ENCODE measurements at places on chromosomes 13 and 19.

- no peak for DNase-seq
Measured at GRCh38 chr19:17149393-17150135, 65.6 kb upstream of the USE1 start.

DNA sequence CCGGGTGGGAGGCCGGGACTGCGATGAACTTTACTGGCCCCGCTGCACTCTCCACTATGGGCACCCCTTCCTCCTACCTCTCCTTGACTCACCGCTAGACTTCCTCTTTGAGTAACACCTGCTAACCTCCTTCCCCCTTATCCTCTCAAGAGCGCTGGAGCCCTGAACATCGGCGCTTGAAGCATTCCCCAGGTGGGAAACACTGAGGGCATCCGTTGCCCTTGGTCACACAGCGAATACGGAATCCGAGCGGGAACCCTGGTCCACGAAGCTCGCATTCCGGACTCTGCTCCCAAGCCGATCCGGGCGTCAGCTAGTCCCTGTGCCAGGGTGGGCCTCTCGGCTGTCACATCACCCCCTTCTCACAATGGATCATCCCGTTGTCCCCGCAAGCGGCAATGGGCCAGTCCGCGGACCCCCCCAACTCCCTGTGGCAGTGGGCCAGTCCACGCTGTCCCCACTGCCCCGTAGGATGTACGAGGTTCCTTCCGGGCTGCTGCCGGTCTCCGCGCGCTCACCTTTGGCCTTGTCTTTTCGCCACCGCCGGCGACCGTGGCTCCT is 4.2 kb downstream of the LIPE start:
- DNase-seq: no peak

DNA sequence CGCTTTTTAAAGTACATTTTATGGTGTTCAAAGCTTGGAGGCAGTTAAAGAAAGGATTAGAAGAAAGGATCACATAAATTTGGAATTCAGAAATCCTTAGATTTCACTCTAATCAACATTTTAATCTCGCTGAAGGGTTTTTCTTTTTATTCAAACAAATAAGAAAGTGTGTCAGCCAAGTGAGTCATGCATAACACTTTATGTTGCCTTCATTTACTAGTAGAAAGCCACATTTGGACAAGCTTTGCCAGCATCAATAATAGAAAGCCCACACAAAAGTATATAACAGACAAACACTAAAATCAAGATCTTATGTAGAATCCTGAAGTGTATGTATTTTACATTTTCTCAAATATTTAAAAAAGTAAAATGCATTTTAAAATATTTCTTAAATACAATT is 154.9 kb upstream of the TRPC4 start:
- DNase-seq: no peak

DNA sequence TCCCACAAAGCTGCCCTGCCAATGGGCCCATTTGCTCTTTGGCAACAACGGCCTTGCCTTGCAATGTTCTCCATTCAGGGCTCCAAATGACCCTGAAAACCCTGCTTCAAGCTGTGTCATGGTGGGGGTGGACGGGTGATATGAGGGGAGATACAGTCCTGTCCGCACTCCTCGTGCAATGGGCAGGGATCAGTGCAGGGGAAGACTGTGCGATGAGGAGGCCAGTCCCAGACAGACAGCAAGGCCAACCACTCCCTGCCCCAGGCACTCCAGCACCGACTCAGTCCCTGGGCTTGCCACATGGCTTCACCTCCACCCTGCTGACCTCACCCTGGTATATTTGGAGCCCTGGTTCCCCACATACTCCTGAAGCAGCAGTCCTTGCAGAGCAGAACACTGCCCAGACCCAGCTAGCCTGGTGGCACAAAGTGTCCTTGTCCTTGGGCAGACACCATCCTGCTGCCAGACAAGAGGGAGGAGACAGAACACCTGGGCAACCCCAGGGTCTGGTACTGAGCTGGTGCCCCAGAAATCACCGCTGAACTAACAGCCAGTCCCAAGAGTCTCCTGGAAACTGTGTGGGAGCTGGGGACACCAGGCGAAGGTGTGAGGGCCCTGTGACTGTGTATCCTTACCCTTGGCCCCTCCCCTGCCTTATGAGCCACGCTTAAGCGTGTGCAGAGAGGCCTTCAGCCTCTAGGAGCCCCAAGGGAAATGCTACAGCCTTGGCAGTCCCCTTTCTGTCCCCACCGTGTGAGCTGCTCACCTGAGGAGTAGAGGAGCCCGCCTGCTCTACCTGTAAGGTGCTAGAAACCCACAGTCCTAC is 9.1 kb upstream of the SLC35E1 start:
- DNase-seq: no peak

DNA sequence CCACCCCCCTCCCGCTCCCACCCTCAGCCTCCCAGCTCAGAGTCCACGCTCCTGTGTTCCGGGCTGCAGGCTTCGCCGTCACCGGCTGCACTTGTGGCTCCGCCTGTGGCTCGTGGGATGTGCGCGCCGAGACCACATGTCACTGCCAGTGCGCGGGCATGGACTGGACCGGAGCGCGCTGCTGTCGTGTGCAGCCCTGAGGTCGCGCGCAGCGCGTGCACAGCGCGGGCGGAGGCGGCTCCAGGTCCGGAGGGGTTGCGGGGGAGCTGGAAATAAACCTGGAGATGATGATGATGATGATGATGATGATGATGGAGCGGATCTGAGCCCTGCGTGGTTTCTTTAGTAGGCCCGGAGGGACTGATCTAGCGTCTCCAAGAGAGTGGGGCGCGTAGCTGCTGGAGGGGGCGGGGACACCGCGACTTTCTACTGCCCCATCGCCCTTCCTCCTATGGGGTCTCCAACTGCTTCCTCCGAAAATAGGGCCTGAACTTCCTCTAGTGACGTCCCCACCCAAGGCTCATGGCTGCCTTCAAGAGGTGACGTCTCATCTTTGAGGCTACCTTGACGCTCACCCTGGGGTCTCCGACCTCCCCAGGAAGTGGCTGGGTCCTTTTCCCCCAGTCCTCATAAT is 1.4 kb downstream of the RETN start:
- no peak for DNase-seq
